Natural killer cell (primary cell): ENCODE measurements at places on chromosomes 16 and 17. TPM values are rescaled to one million over a fixed set of nuclear protein-coding genes. Genes with fewer than 3 reads are reported as not detected.

- no peaks in the 10 kb centered on the region for H3K27me3 ChIP-seq
- H3K36me3 ChIP-seq = no peaks in the 10 kb centered on the region
- H3K4me1 ChIP-seq = no peaks in the 10 kb centered on the region
- no peak overlapping the region for H3K4me3 ChIP-seq
- no peak overlapping the region for H3K27ac ChIP-seq
Measured at GRCh38 chr16:87284183-87284582, 33.0 kb downstream of the C16orf95 start.

- no peak overlapping the region for H3K27ac ChIP-seq
- H3K36me3 ChIP-seq = no peaks in the 10 kb centered on the region
Measured at GRCh38 chr16:77869997-77870813, 81.8 kb downstream of the VAT1L start.

DNA sequence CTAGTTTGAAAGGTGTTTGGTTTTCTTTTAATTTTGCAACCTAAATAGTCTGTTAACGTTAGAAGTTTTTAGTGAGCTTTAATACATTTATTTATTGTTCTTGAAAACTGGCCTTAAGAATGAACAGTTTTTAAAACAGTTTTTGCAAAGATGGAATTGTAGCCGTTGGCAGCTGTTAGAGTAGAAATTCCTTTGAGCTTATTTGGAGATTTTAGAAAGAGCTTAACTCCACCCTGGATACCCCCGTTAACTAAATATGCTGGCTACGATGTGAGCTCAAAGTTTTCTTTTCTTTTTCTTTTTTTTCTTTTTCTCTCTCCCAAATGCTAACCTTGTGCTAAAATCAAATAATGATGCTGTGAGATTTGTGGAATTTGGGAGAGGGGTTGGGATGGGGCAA is 75.2 kb downstream of the COX10 start:
- no peak overlapping the region for H3K4me3 ChIP-seq
- no peak for DNase-seq
- no peaks in the 10 kb centered on the region for H3K36me3 ChIP-seq
- no peaks in the 10 kb centered on the region for H3K4me1 ChIP-seq
- no peaks in the 10 kb centered on the region for H3K27me3 ChIP-seq

The TMEM88 gene
- 45.5 TPM for total RNA-seq

The TBX6 gene
- total RNA-seq = 0.98 TPM

The SMIM36 gene
- not detected for total RNA-seq

The OR4D1 gene
- 1.2 TPM for total RNA-seq

DNA sequence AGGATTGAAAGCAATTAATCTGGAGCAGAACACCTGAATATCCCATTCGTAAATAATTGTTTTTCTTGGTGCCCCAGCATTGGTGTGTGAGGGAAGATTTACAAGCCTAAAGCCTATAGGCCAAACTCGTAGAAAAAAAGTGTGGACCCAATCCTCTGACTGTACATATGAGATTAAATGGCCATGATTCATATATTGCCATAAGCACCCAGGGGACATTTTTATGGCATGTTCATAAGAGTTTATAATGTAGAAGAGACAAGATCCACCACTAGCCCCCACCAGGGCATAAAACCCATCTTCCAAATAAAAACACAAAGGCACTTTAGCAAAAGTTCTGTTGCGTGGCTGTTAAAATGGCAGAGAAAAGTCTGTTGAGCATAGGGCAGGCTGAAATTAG is 15.5 kb upstream of the SALL1 start:
- DNase-seq = no peak
- no peaks in the 10 kb centered on the region for H3K4me1 ChIP-seq
- no peak overlapping the region for H3K27ac ChIP-seq
- no peaks in the 10 kb centered on the region for H3K27me3 ChIP-seq
- H3K4me3 ChIP-seq = no peak overlapping the region
